ENCODE measurements at places on chromosomes 11 and 22. TPM values are rescaled to one million over a fixed set of nuclear protein-coding genes. Genes with fewer than 3 reads are reported as not detected.

The SYT7 gene
- total RNA-seq: 7.0 TPM

The KIF18A gene
- total RNA-seq: 0.82 TPM

The TTC38 gene
- 13.3 TPM for total RNA-seq

The GPR83 gene
- not detected for total RNA-seq

The OR4A16 gene
- total RNA-seq: not detected

The RAG1 gene
- total RNA-seq: 1.1 TPM

The PTGDR2 gene
- total RNA-seq: not detected

The RTN4RL2 gene
- total RNA-seq: 0.90 TPM

The NR1H3 gene
- 22.0 TPM for total RNA-seq

The CBLIF gene
- total RNA-seq: not detected

The OR2D2 gene
- total RNA-seq: not detected

The CCDC116 gene
- total RNA-seq: 0.25 TPM

The CASP5 gene
- not detected for total RNA-seq

The SLC36A4 gene
- total RNA-seq: 24.8 TPM

The CHRNA10 gene
- total RNA-seq: 1.1 TPM

The PARVG gene
- not detected for total RNA-seq

The PANX2 gene
- 0.90 TPM for total RNA-seq

The LARGE2 gene
- not detected for total RNA-seq

The NXPE2 gene
- total RNA-seq: not detected

The C11orf16 gene
- not detected for total RNA-seq

The RIMBP3B gene
- total RNA-seq: 0.09 TPM

The PRODH gene
- not detected for total RNA-seq

The NNMT gene
- 2,246 TPM for total RNA-seq

The PDE3B gene
- 2.8 TPM for total RNA-seq

The GTF2H1 gene
- total RNA-seq: 95.4 TPM

The EIF3D gene
- total RNA-seq: 336 TPM

The MS4A3 gene
- total RNA-seq: not detected

The CYB5R3 gene
- 113 TPM for total RNA-seq

The OR6A2 gene
- total RNA-seq: 0.27 TPM

The MMP7 gene
- total RNA-seq: not detected

The LRRC10B gene
- total RNA-seq: 0.27 TPM

The VSIG2 gene
- not detected for total RNA-seq

The EHF gene
- 0.18 TPM for total RNA-seq

The GDPD4 gene
- total RNA-seq: not detected

The CRYBB3 gene
- total RNA-seq: not detected

The FAM227A gene
- total RNA-seq: 0.74 TPM

The SYCE3 gene
- not detected for total RNA-seq

The OR5AS1 gene
- total RNA-seq: not detected

The SEC14L6 gene
- not detected for total RNA-seq

The TNNT3 gene
- total RNA-seq: 0.81 TPM

The C1QTNF4 gene
- total RNA-seq: not detected

The OR51Q1 gene
- not detected for total RNA-seq

The ROBO4 gene
- 3.3 TPM for total RNA-seq

The UBE2L6 gene
- 41.1 TPM for total RNA-seq

The CALCB gene
- not detected for total RNA-seq

The TPCN2 gene
- total RNA-seq: 10.3 TPM

The TMX2 gene
- total RNA-seq: 46.9 TPM

The SMTNL1 gene
- total RNA-seq: not detected

The CSNK2A3 gene
- 4.7 TPM for total RNA-seq

The NEAT1 gene
- total RNA-seq: 527 TPM

The ZDHHC24 gene
- 8.6 TPM for total RNA-seq

The SMPD1 gene
- 44.8 TPM for total RNA-seq

The MS4A6A gene
- total RNA-seq: not detected

The KRTAP5-9 gene
- not detected for total RNA-seq

The GRIK4 gene
- not detected for total RNA-seq

The LRRC32 gene
- 23.1 TPM for total RNA-seq
